ENCODE measurements at places on chromosomes 2 and 18.

GRCh38 chr2:64972426-64972825 is 16.8 kb upstream of the SLC1A4 start:
- no peak for DNase-seq

DNA sequence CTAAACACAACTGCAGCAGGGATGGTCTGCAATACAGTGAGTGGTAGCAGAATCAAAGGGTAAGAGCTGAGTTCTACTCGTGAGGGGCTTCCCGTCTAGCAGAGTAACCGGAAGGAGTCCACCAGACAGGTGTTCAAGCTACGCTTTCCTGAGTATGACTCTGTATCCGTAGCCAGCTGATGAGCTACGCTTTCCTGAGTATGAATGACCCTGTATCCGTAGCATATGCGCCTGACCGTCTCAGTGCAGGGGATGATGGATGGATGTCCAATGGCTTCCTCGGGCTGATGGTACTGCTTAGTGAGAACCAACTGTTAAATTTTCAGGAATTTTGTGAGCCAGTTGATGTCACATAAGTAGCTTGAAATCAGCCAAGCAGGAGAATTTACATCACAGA is 244.1 kb upstream of the MYT1L start:
- no peak for DNase-seq

- no peak for DNase-seq
Observed at GRCh38 chr2:79758042-79758441, 245.2 kb downstream of the CTNNA2 start.

DNA sequence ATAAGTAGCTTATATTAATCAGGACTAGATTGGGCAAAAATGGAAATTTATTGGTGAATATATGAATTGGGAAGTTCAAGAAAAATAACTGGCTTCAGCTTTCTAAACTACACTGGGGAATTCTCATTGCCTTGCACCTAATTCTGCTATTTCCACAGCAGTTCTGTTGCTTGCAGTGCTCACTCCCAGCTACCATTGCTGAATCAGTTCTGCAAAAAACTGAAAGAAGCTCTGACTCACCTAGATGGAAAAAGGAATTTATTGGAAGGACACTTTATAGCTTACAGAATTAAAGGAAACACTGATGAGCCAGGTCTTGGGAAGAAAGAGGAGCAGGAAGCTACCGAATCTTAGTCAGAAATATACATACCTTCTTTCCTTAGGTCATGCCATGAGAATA is 60.3 kb upstream of the ACVR1 start:
- DNase-seq, result no peak

DNA sequence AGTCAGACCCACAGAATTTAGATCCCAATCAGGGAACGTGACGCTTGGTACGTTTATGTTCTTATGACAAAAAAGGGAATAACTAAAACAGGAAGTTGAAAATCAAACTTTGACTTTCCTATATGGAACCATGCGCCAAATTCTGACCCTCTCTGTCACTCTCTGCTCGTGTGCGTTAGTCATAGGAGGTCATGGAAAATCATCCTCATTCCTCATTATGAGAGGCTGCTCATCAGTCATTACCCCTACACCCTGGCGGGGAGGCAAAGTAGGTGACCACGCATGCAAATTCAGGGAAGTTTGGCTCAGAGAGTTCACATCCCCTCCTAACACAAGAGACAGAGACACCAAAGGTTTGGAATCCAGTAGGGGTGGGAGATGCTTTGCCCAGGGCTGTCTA is 15.5 kb downstream of the IL1F10 start:
- no peak for DNase-seq

Data from stimulated activated CD4-positive, alpha-beta T cell treated with anti-CD3 and anti-CD28 coated beads, Interleukin-12 subunit alpha, Interleukin-12 subunit beta, amount 100 ng/mL, for 4 hours (primary cell).